ENCODE measurements at places on chromosomes 2 and 18.

- no peak for DNase-seq
These were observed 68.3 kb upstream of the MRPS9 start for GRCh38 chr2:104969564-104969963.

DNA sequence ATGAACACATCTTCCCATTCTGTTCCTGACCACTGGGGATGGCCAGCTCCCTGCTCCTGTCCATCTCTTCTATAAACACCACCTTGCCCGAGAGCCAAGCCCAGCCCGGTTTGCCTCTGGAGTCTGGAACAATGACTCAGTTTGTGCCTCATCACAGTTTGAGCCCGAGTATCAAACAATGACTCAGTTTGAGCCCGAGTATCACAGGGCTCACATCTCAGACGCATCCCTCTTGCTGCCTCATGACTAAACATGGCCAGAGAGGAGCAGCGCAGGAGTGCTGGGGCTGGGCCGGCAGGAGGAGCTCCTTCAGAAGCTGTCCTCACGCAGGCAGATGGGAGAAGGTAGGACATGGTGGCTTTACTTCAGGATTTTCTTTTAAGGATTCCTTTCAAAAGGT, 68.7 kb downstream of the PXDN start:
- DNase-seq = peak; percentile 92

DNA sequence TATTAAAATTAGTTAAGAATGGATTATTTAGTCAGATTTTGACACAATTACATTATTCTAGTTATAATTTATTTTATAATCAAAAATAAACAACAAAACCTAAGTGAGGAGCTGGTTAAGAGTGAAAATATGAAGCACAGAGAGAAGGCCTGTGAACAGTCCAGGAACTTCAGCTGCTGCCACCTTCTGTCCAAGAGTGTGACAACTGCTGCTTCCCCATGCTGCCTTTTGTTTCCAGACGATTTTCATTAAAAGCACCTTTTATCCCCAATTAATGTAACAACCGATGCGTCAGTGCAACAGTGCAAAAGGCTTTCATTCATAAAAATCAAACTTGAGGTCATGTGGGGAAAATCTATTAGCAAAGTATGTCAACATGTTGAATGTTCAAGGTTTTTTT, 363.6 kb downstream of the CTNNA2 start:
- no peak for DNase-seq

DNA sequence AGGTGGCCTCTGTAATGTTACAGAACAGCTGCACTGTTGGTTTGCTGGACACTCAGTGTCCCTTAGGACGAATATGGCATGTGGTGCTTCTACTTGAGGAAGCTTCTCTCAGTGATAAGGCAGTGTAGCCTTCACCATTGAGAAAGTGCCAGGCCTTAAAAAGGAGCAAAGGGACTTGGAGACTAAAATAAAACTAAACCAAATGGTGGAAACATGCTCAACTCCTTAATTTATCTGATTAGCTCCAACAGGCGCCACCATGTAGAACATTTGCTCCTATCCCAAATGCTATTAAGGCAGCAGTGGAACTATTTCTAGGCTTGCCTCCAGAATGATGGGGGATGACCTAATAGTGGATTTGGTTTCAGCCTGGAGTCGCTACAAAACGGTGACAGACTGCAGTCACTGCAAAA, 77.5 kb upstream of the MYL1 start:
- DNase-seq = no peak

GRCh38 chr2:125095826-125096225, 1070.7 kb downstream of the CNTNAP5 start:
- no peak for DNase-seq

DNA sequence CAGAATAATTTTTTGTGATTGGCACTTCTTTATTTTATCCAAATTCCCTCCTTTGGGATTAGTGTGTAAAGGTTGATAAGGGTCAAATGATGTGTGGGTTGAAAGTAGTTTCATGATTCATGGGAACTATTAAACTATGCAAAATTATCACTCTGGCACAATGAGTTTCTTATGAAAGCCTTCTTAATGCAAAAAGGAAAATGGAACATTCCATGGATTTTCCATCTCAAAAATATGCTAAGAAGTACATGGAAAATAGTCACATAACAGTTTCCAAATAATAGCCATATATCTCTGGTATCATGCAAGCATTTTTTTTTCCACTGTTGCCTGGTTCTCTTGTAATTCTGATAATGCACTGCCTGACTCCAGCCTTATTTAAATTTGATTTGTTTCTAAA, 639.7 kb downstream of the NR4A2 start:
- no peak for DNase-seq

DNA sequence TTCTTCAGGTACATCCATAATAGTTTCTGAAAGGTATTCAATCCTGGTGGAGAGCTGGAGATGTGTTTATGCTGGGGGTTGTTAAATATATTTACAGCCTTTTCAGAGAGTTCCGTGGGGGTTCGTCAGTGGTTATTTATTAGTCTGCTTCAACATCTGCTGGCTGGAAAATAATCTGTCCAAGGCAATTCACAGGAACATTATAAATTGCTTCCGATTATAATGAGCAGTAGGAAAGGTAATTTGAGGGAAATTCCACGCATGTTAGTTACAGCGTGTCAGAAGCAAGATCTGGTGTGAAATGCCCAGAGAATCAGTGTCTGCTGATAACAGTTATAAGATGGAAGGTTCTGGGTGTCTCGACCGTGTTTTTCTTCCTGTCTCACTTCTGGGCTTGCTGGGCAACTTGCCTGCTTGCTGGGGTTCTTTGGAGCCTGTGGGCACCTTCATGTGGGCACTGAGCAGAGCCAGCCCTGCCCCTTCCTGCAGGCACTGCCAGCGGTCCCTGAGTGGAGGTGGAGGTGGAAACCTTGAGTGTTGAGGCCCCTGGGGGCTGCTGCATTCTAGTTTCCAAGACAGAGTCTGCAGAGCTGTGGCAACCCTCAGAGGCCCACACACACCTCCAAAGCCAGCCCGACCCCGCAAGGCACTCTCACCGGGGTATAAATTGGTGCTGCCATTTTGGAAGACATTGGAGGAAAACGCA, 185.7 kb downstream of the FAM210A start:
- no peak for DNase-seq

DNA sequence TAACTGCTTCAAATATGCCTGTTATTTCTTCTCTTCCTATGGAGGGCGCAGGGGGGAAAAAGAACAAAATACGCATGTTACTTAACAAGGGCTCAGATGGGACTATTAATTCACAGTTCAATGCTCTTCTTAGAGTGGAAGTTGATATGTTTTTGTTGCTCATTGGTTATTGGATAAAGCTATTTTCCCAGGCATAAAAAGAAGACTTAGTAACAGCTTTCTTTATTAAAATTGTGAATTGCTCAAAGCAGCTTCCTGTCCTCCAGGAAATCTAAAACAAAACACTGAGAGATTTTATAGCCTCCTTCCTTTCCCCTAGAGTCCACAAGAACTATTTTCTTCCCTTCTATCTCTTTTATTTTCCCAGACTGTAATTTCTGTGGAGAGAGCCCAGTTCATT, 180.8 kb downstream of the SH3BP4 start:
- DNase-seq = no peak

- no peak for DNase-seq
These were observed 74.0 kb downstream of the PMS1 start for GRCh38 chr2:189858291-189858690.

DNA sequence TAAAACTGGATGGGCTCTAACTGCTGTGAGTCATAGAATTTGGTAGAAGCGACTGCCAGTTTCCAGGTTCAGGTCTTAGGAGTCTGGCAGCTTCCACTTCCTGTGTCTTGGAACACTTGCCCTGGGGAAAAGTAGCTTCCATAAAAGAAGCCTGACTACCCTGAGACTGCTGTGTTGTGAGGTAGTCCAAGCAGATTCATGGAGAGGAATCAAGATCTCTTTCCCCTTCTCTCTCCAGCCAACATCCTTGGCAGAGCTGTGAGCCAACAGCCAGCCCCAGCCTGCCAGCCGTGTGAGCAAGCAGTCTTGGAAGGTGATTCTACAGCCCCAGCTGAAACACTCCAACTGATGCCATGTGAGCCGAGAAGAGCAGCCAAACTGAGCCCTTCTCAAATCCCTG, 33.7 kb downstream of the SLC20A1 start:
- no peak for DNase-seq

DNA sequence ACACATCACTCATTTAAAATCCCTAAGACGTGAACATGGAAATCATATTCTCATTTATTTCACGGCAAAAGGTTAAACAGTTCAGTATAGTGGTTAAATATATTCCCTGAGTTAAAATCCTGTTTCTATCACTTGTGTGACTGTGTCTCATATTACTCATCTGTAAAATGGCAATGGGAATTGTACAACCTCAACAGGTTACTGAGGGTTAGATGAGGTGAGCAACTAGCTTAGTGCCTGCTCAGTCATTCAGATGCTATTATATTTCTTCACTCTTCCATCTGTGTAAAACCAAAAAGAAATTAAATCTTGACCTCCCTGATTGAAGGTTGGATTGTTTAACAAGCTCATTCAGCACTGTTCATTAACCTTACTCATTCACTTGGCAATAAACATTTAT, 212.4 kb upstream of the STK17B start:
- DNase-seq = no peak

- peak; percentile 83 for DNase-seq
These were observed 3.2 kb downstream of the SLC39A10 start for GRCh38 chr2:195659982-195660890.

- no peak for DNase-seq
These were observed 41.8 kb upstream of the COPS8 start for GRCh38 chr2:237043866-237044265.

- no peak for DNase-seq
These were observed 4.2 kb downstream of the SLC40A1 start for GRCh38 chr2:189576396-189576795.
